T1000 (cell line): ENCODE measurements at places on chromosomes 6 and 20.

- DNase-seq: peak; percentile 56
These were observed 31.6 kb upstream of the SLC32A1 start for GRCh38 chr20:38692436-38693411.

- no peak for DNase-seq
These were observed 60.5 kb downstream of the GJA10 start for GRCh38 chr6:89954721-89955148.

GRCh38 chr6:104325341-104326172, 534.2 kb downstream of the HACE1 start:
- DNase-seq: peak; percentile 24

DNA sequence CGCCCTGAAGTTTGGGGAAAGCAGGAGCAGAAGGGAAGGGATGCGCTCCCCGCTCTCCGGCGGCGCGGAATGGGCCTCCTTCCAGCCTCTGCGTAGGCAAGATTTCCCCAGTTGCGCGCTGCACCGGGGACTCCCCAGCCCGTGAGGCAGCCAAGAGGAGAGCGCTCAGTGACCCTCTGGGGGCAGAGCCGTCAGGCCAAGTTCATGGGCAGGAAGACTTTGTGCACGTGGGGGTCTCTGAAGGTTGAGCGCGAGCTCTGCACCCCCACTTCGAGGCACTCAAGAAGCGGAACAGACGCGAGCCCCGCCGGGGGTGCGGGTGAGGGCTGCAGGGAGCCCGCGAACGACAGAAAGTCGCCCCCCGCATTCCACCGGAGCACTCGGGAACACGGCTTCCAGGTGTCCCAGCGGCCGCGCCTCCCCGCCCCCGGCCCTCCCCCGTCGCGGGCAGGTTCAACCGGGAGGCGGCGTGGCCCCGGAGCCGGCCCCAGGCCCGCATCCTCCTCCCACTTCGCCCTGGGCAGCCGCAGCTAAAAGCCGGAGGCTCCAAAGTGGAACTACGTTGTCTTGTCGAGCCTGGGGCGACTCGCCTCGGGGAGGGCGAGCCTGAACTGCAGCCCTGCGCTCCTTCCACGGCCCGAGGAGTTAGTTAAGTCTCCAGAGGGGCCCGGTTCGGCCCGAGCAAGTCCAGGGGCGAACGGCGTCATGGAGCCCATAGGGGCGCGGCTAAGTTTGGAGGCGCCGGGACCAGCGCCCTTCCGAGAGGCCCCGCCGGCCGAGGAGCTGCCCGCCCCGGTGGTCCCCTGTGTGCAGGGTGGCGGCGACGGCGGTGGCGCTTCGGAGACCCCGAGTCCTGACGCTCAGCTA, at the start of gene PPP1R3G:
TSS of gene PPP1R3G (plus strand) at position 561 of the 867 bp plus-strand sequence. CDS start at position 706, 145 bp downstream.
- no peak for DNase-seq

GRCh38 chr6:46704562-46704961, 16.9 kb downstream of the TDRD6 start:
- no peak for DNase-seq

- no peak for DNase-seq
These were observed 2.2 kb downstream of the AHCY start for GRCh38 chr20:34300809-34301586.

DNA sequence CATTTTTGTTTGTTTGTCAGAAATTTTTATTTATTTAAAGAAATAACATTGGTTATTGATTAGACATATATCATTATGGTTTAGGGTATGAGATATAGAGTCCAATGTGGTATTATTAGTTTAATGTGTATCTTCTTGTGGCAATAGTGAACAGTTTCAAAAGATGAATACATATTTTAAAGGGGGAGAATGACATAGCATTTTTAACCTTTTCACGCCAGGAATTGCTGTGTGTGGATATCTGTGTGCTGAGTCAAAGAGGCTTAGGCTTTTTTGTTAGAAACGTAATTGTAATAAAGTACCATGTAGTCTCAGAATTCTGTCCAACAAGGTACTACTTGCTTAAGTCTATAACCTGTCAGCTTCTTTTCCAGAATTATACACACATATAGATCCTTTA, 451.6 kb downstream of the ADGRB3 start:
- no peak for DNase-seq

- DNase-seq: no peak
These were observed 326.7 kb upstream of the JARID2 start for GRCh38 chr6:14919038-14919670.

GRCh38 chr6:79810185-79810705, 137.1 kb downstream of the ELOVL4 start:
- DNase-seq: no peak

- no peak for DNase-seq
These were observed 1.1 kb upstream of the MMP24OS start for GRCh38 chr20:35279040-35279439.

DNA sequence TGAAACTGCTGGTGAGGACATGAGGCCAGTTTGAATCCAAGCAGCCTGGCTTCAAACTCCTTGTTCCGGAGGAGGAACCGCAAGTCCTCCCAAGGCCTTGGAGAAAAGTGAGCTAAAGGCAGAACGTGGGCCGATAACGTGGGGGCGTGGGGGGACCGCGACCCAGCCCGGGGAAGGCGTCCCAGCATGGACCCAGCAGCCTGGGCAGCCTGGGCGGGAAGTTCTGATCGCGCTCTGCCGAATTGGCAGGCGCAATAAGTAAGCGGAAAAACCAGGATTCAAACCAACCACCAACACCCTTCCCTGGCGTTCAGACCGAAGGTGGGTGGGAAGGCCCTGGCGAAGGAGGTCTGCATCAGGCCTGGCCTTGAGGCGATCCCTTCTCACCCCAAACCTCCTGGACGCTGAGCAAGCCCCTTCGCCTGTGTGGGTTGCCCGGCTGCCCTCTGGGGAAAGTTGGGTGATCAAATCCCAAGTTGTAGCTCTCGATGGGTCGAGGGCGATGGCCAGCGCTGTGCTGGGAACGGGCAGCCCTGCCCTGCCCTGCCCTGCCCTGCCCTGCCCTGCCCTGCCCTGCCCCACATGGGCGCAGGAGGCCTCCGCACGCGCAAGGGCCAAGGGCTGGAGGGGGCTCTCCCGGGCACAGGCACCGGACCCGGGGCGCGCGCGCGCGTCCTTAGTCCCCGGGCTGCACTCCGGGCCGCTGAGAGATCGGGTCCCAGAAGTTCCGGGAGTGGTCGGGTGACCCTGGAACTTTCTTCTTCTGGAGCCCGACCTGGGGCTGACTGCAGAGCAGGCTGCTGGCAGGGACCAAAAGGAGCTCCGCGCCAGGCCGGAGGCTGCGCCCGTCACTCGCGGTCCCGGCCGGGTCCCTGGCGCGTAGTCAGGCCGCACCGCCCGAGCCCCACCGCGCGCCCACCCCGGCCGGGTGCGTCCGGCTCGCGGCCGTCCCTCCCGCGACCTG, 637 bp upstream of the SLC22A3 start:
- no peak for DNase-seq

DNA sequence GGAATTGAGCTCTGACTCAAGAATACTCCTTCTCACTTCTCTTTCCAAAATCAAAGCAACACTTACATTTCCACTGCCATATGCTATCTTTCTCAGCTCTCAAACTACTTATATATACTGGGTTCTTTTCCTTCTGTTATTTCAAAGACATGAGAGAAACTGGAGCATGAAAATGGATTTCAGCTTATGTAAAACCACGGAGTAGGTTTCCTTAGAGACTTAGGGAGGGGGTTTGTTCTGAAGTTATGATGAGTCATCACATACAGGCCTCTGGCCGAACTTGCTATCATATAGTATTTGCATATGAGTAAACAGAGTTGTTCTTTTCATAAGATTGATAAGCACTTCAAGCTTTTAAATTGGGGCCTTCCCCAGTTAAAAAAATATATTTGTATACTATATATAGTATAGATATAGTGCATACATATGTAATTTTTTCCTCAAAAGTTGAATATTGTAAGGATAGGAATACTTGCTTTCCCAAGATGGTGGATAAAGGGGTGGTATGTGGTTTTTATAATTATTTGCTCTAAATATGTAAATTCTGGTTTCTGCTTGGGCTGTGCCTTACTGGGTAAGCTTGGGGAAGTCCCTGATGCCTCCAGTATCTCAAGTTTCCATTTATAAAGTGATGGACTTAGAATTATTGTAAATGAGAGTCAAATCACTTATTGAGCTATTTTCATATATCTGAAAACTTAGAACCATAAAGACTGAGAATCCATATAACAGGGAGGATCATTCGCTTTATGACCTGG, 273.9 kb downstream of the RFPL4B start:
- no peak for DNase-seq

GRCh38 chr6:34260576-34261267, 11.9 kb upstream of the SMIM29 start:
- DNase-seq: no peak

DNA sequence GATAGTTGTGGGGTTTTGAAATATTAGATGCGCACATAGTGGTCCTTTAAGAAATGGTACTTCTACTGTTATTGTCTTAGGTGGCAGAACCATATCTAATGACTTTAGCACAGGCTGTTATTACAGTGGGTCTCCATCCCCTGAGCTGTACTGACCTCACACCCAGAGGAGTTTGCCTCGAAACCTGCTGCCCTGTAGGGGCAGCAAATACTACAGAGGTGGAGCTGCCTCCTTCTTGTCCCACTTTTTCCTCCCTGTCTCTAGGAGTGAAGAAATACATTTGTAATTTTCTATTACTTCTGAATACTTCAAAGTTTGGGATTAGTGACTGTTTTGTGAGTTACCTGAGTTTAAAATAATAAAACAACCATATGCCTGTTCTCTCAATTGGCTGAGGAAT, 8.2 kb downstream of the TRIM31 start:
- no peak for DNase-seq

DNA sequence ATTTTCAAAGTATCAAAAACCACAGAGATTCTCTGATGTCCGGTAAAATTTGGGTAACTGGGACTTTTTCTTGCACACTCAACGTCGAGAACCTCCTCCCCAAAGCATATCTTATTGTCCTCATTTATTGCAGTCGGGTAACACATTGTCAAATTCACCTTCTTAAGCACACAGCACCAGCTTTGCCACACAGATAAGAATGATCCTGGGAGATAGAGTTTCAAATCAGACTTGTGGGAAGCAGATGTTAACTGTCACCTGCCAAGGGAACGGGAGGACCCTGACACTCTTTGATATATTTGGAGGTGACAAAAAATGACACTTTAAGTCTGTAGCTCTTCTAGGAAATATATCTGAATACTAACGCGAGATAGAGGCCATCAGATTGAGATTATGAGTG, 282.1 kb upstream of the BMP2 start:
- DNase-seq: no peak

DNA sequence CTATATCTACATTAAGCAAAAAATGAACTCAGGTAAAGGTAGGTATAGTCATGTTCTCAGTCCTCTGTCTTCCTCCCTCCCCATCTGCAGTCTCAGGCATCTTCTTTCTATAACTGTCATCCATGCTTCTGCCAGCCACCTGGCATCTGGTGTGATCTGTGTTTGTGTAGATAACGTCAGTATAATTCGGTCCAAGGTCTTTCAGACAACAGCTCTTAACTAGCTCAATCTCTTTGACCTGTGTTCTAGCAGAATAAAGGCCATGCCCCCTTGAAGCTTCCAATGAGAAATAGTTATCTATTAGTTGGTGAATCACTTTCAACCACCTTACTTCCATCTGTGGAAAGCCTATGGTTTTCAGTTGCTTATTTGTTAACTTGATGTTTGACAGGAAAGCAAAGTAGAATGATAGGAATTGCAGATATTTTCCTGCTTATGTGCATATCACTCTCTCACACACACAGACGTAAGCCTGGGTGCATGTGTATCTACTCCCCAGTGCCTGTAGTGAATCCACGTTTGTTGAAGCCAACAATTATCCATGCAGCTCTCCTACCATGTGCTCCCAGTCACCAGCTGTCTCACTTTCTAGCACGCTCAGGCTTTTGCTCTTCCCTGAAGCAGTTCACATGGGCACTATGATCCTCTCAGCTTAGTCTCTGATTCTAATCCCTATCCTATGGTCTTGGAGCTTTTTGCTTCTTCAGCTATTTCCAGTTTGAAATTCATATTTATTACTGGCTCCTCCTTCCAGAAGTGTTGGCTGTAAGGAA, 433.7 kb upstream of the MANEA start:
- DNase-seq: no peak

DNA sequence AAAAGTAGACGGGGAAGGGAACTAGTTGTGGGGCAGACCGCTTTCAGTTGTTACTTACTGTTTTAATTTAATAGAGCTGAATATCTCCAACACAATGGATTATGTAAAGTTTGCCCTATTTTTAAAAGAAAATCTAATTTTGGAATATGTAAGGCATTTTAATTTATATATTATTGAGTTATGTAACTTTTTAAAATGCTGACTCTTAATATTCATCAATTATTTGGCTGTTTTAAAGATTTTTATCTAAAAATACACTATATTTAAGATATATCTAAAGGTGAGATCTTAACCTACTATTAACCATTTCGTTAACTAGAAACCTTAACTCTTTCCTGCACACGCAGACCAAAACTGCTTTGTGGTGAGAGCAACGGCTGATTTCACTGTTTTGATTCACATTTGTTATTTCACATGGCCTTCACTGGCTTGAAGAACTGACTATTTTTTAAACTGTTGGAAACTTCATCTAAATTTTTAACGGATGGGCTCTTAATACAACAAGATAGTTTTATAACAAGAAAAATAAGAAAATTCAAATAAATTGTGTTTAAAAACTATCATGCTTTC, 87.9 kb downstream of the HUS1B start:
- DNase-seq: no peak

- DNase-seq: peak; percentile 84
These were observed 32.5 kb upstream of the PIM1 start for GRCh38 chr6:37137201-37138090.

DNA sequence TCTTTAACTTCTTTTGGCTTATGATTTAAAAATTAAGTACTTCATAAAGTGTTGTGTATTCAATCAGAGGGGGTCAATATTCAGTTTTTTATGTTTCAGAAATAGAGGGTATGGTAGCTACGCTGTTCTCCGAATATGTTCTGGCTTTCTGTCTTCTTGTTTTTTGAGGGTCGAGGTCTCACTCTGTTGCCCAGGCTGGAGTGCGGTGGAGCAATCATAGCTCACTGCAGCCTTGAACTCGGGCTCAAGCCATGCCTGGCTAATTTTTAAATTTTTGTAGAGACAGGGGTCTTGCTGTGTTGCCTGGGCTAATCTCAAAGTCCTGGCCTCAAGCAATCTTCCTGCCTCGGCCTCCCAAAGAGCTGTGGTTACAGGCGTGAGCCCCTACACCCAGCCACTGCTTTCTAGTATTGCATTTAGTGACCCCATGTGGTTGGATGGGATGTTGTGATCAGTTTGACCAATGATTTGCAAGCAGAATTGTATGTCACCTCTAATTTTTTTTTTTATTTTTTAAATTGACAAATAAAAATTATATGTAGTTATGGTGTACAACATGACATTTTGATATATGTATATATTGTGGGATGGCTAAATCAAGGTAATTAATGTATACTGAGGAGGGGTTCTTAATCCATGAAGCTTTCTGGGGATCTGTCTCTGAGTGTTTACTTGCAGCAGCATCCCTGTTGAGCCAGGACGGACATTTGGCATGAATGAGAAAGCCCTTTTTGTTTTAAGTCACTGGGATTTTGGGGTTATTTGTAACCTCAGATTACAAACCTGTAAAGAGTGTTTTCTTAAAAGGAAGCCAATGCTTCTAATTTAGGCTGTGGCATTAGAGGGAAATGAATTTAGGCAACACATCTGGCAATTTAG, 38.5 kb upstream of the DEK start:
- DNase-seq: no peak
